ENCODE measurements at places on chromosomes 7 and 10.

GRCh38 chr7:131562941-131563340, 6.5 kb upstream of the PODXL start:
- DNase-seq: no peak

GRCh38 chr7:100655908-100656674, at the start of gene ACTL6B:
Gene ACTL6B, minus strand, starts transcription at chr7:100656448. Its CDS starts 94 bp downstream, at chr7:100656354.
- no peak for DNase-seq

- DNase-seq: no peak
Measured at GRCh38 chr7:43764807-43765491, 6.5 kb downstream of the BLVRA start.

DNA sequence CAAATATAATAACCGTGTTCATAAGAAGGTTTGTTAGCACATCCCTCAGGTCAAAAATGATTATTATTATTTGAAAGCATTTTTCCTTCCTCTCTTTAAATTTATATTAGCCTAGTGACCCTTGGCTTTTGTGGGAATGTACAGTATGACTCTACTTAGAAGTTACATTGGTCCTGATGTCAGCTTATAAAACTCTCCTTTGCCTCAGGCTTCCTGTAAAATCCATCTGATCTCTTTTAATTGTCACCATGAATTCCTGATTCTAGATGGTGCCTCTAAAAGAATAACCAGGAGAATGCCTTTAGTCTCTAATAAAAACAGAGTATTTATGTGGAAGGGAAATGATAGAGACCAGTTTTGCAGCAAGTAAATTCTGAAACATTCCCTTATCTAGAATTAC, 1134.4 kb downstream of the XPNPEP1 start:
- no peak for DNase-seq

DNA sequence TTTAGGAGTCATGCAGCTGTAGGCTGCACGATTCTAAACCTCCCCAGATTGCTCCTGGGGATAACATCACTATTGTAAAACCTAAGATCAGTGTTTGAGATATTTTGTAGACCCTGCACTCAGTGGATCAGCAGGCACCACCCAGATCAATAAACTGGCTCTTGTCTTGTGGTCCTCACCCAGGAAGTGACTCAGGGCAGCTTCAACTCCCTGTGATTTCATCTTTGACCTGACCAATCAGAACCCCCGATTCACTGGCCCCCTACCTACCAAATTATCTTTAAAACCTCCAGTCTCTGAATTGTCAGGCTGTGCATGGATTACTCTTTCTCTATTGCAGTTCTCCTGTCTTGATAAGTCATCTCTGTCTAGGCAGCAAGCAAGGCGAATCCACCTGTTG, 25.7 kb downstream of the ARL5B start:
- no peak for DNase-seq

DNA sequence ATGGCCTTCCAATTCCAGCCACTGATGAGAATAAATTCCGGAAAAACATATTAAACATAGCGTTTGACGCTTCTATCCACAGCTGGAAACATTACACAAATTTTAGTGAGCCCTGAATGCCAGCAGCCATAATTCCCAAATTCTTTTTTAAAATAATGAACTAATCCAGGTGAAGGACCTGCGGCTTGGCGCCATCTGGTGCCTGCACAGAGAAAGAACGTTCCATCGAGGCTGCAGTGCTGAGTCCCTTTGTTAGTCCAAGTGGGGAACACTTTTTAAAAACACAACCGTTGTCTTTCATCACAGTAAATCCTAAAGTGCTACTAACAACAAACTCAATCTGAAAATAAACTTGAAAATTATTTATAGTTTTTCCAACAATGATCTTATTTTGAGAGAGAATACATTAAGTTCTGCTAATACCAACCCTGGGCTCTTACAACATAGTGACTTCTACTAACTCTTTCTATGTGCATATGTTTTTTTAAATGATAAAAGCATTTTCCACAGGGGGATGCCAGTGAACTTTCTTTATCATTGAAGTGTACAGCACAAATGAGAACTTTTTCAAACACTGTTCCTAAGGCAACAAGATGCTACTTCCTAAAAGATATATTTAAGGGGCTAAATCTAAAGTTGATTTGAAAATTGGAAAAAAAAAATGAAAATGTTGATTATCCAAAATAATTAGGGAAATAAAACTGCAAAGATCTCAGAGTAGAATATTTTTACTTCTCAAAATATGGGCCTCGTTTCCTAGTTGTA, 166.9 kb upstream of the RNF32 start:
- no peak for DNase-seq

- DNase-seq: no peak
Measured at GRCh38 chr10:132817701-132818211, 31.8 kb upstream of the NKX6-2 start.

DNA sequence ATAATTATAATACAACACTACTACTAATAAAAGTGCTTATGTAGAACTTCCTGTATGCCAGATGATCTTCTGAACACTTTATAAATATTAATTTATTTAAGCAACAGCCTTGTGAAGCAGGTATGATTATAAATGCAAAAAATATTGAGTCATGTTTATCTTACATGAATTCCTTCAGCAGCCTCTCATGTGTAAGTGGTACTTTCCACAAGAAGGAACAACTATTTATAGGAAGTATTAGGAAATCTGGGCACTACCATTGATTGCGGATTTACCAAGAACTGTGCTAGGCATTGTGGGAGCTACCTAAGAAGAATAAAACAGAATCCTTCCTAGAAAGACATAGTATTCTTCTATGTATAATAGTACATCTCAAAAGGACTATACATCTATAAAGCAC, 10.7 kb upstream of the STEAP4 start:
- DNase-seq: no peak

DNA sequence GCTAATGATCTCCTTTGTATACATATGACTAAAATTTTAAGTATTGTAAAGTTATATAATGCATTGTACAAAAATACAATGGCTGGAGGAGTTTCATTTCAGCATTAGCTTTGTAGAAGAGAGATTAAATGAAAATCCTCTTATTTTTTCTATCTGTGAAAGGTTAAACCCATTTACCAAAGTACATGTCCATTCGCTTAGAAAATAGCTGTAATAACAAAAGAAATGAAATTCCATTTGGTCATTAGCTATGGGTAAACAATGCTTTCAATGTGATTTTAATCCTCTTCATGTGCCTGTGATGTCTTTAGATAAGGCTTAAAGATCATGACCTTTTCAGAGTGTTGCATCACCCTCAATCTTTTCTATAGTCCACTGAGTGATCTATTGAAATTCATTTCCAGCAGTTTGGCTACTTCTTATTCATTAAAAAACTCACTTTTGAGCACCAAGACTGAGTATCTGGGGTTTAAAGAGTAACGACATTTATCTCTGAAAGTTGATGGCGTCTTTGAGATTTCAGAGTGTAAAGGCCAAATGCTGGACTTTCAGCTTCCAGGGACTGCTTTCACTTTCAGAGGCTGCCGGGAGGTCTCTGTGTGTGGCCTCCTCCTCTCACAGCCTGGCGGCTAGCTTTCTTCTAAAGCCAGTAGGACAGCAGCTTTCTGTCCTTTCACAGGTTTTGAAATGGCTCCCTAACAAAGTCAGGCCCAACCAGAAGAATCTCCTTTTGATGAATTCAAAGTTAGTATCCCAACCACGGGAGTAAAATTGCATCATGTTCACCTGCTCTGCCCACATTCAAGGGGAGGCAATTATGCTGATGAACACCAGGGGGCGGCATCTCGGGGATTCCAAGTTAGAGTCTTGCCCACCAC, 701.4 kb upstream of the COBL start:
- DNase-seq: no peak

- DNase-seq: no peak
Measured at GRCh38 chr10:29698773-29699490, 64.2 kb upstream of the SVIL start.

GRCh38 chr10:91309711-91310110, 89.2 kb downstream of the PCGF5 start:
- DNase-seq: no peak

GRCh38 chr7:16430133-16430532, 8.8 kb upstream of the CRPPA start:
- DNase-seq: no peak

GRCh38 chr7:66296001-66296521, 90.9 kb downstream of the TPST1 start:
- DNase-seq: peak; percentile 10

DNA sequence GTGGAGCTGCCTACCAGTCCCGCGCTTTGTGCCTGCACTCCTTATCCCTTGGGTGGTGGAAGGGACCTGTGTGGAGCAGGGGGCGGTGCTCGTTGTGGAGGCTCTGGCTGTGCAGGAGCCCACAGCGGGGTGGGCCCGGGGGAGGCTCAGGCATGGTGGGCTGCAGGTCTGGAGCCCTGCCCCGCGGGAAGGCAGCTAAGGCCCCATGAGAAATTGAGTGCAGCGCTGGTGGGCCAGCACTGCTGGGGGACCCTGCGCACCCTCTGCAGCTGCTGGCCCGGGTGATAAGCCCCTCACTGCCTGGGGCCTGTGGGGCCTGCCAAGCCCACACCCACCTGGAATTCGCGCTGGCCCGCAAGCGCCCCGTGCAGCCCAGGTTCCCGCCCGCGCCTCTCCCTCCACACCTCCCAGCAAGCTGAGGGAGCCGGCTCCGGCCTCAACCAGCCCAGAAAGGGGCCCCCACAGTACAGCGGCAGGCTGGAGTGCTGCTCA, 859.6 kb upstream of the KCND2 start:
- DNase-seq: no peak
